ENCODE measurements at places on chromosomes 7 and 10.
A peak's percentile ranks its signal among the peaks of the same experiment; 100 is the strongest.

- DNase-seq: no peak
Measured at GRCh38 chr10:98539578-98539977, 92.8 kb upstream of the HPS1 start.

GRCh38 chr7:47556511-47557180, 25.3 kb downstream of the TNS3 start:
- no peak for DNase-seq

- no peak for DNase-seq
Measured at GRCh38 chr10:93074597-93075368, 1.1 kb downstream of the CYP26A1 start.

DNA sequence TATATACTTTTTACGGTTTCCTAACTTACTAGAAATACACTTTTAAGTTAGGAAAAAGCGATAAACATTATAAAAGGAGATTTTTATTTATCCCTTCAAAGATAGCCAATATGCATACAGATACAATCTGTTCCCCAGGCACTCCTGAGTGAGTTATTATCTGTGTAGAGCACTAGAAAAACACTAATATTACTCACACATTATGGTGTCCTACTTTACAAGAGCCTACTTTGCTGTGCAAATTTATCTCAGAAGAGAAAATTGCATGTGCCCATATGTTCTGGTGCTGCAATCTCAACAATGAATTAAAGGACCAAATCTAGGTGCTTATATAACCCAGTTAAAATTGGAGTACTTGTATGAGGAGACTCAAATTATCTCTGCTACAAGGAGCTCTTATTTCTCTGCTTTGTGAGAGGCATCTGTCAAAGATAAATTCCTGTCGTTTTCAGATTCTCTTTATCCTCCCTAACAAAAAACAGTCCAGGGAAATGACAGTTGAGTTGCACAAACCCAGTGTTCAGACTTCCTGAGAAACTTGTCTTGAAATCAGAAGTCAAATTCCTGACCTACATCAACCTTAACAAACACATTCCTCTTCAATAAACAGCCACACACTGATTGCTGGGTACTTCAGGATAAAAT, 28.9 kb downstream of the CPA1 start:
- DNase-seq: no peak

DNA sequence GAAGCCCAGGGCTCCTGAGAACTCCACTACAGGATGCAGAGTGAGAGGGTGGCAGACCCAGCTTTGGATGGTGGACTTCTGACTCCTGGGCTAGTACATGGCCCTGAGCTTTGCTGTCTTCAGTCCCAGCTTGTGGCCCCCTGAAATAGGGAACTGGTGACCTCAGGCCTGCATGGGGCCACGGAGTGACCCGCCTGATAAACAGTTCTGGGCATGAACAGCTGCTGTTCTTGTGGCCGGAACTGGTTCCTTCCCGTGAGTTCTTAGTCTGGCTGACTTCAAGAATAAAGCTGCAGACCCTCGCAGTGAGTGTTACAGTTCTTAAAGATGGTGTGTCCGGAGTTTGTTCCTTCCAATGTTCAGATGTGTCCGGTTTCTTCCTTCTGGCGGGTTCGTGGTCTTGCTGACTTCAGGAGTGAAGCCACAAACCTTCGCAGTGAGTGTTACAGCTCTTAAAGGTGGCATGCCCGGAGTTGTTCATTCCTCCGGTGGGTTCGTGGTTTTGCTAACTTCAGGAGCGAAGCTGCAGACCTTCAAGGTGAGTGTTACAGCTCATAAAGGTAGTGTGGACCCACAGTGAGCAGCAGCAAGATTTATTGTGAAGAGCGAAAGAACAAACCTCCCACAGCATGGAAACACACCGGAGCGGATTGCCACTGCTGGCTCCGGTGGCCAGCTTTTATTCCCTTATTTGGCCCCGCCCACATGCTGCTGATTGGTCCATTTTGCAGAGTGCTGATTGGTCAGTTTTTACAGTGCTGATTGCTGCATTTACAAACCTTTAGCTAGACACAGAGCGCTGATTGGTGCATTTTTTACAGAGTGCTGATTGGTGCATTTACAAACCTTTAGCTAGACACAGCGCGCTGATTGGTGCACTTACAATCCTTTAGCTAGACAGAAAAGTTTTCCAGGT, 268.0 kb downstream of the ZEB1 start:
- DNase-seq: no peak

DNA sequence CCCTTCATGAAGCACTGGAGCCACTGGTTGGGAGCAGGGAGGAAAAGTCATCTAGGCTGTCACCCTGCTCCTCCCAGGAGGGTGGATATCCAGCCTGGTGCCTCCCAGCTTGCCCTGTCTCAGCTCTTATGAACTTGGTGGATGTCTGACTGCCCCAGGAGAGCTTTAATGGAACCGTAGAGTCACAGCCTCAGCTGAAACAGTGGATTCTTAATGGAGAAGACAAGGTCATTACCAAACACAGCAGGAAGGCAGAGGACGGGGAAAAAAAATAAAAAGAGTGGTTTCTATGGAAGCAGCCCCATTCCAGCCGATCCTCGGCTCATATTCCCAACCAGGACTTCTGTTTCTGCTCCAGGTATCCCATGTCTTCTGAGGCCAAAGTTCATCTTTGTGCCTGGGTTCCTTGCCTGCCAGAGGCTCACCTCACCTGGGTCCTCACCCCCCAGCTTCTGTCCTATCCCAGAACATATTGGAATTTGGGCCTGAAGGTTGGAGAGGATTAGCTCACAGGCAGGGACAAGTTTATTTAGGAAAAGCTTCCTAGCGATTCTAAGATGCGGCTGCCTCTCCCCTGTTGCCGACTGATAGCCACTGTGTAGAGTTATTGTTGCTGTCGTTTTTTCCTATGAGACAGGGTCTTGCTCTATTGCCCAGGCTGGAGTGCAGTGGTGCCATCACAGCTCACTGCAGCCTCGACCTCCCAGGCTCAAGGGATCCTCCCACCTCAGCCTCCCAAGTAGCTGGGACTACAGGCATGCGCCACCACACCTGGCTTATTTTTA, 15.6 kb downstream of the CCL26 start:
- no peak for DNase-seq

GRCh38 chr10:78565841-78566240, 502.9 kb upstream of the ZMIZ1 start:
- DNase-seq: no peak

- no peak for DNase-seq
Measured at GRCh38 chr7:23713285-23714149, 3.5 kb downstream of the STK31 start.

- DNase-seq: no peak
Measured at GRCh38 chr10:94076325-94076841, 82.7 kb downstream of the PLCE1 start.

GRCh38 chr10:106866244-106866845, 298.2 kb downstream of the SORCS1 start:
- DNase-seq: no peak

GRCh38 chr7:36860681-36861080, 136.4 kb upstream of the AOAH start:
- no peak for DNase-seq

DNA sequence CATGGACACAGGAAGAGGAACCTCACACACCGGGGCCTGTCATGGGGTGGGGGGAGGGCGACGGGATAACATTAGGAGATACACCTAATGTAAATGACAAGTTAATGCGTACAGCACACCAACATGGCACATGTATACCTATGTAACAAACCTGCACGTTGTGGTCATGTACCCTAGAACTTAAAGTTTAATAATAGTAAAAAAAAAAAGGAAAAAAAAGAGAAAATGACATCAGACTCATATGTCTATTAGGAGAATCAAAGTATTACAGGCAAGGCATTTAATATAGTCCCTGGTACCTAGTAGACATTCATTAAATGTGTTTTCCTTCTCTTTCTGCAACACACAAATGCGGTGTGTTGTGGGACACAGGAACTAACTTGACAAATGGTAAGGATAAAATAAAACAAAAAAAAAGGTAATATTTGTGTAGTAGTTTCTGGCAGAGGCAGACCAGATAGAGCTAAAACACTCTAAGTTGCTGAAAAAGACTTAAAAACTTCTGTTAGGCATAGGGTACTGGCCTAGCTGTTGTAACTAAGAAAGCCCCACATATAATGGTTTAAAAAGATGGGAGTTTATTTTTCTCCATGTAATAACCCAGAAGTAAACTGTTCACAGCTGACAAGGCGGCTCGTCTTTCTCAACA, 68.8 kb downstream of the NAMPT start:
- DNase-seq: no peak

- no peak for DNase-seq
Measured at GRCh38 chr10:28036587-28036986, 37.7 kb upstream of the ODAD2 start.

DNA sequence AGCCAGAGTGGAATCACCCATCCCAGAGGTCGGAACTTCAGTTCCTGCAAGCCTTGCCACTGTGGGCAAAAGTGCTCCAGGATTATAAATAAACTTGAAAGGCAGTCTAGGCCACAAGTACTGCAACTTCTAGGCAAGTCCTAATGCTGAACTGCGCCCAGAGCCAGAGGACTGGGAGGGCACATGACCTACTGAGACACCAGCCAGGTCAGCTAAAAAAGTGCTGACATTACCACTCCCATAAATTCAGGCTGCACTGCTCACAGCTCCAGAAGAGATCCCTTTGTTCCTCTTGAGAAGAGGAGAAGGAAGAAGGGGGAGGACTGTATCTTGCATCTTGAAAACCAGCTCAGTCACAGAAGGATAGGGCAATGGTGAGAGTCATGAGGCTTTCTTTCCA, 1084.1 kb upstream of the PHF14 start:
- DNase-seq: no peak

GRCh38 chr7:88700725-88701124, 58.8 kb upstream of the ZNF804B start:
- DNase-seq: no peak

- no peak for DNase-seq
Measured at GRCh38 chr7:79872176-79872575, 262.5 kb upstream of the GNAI1 start.

DNA sequence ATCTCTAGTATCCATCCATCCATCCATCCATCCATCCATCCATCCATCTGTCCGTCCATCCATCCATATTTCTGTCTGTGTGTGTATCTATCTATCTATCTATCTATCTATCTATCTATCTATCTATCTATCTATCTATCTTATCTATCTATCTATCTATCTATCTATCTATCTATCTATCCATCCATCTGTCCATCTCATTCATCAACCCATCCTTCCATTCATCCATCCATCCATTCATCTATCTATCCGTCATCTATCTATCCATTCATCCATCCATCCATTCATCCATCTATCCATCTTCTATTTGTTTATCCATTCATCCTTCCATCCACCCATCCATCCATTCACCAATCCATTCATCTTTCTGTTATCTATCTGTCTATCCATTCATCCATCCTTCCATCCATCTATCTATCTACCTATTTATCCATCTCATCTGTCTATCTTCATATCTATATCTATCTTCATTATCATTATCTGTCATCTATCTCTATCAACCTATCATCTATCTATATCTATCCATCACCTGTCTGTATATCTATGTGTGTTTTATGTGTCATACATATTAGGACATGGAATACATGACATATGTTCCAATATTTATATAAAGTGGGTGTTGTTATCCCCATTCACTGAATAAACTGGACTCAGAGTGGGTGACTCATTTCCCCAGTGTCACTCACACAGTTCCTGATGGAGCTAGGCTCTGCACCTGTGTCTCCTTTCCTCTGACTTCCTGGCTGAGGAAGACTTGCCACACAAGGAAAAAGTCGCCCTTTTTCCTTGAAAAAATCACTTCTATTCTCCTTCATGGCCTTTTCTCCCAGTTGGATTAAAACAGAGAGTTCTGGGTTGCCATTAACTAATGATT, 200.1 kb downstream of the CCDC3 start:
- no peak for DNase-seq

DNA sequence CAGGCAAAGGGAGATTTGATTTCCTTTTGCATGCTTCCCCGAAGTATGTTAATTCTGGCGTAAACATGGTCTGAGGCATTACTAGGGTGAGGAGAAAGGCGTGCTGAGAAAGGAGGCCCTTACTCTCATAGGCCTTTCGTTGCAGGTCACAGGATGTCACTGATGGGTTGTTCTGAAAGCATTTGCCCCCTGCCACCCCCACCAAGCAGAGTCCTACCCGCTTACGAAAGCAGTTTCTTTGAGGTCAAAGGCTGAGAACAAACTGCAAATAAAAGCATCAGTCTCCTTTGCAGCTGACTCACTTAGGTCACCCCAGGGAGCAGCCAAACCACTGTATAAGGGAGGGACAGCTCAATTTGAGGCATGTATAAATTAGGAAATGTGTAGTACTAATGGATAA, 57.1 kb downstream of the BPGM start:
- DNase-seq: no peak

- no peak for DNase-seq
Measured at GRCh38 chr10:61835069-61835945, 66.2 kb upstream of the ARID5B start.

GRCh38 chr7:25619381-25619780, 391.1 kb upstream of the NPVF start:
- no peak for DNase-seq

- no peak for DNase-seq
Measured at GRCh38 chr10:34178196-34178595, 636.9 kb downstream of the PARD3 start.

GRCh38 chr10:121935702-121936101, 7.9 kb upstream of the ATE1 start:
- DNase-seq: no peak

- no peak for DNase-seq
Measured at GRCh38 chr7:35646289-35647023, 48.5 kb downstream of the HERPUD2 start.

DNA sequence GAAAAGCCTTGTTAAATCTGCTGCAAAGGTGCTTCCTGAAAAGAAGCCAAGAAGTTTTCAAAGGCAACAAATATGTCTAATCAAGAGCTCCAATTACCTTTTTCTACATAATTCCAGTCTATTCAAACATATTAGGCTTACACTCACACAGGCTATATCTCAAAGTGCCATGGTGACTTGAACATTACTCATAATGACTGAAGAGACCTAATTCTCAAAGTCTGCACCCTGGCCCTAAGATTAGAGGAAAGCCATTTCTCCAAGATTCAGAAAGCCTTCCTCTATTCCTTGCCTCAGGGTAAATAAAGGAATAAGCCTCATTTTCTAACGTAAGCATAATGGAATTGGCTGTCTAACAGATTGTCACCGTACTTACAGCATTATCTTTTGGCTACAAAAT, 78.3 kb upstream of the THSD7A start:
- DNase-seq: no peak

- no peak for DNase-seq
Measured at GRCh38 chr7:1297017-1297960, 64.6 kb downstream of the UNCX start.

- no peak for DNase-seq
Measured at GRCh38 chr7:17497549-17498167, 199.2 kb downstream of the AHR start.

GRCh38 chr10:19832699-19833098, 16.5 kb downstream of the PLXDC2 start:
- DNase-seq: no peak

- DNase-seq: no peak
Measured at GRCh38 chr7:143002898-143003297, 24.0 kb downstream of the OR9A2 start.

- DNase-seq: peak; percentile 16
Measured at GRCh38 chr10:6416892-6417512, 163.1 kb downstream of the PRKCQ start.

Measured in effector CD4-positive, alpha-beta T cell (primary cell).